Left lobe of liver (tissue), 2 donors: ENCODE measurements at places on chromosomes 4 and X.

DNA sequence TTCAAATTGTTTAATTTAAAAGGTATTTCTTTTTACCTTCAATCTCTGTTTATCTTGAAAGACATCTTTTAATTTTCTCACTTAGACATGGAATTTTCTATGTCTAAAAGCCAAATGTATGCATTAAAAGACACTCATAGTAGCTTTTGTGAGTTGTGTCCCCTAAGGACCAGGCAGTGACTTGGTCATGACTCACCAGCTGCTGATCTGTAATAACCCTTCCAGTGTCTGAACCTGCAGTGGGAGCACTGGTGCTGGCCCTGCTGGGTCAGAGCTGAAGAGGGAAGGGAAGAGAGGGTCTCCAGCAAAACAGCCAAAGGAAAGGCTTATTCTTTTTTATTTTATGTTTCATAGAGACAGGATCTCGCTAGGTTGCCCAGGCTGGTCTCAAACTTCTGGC is 31.1 kb upstream of the SH3D19 start:
- no peak for DNase-seq

DNA sequence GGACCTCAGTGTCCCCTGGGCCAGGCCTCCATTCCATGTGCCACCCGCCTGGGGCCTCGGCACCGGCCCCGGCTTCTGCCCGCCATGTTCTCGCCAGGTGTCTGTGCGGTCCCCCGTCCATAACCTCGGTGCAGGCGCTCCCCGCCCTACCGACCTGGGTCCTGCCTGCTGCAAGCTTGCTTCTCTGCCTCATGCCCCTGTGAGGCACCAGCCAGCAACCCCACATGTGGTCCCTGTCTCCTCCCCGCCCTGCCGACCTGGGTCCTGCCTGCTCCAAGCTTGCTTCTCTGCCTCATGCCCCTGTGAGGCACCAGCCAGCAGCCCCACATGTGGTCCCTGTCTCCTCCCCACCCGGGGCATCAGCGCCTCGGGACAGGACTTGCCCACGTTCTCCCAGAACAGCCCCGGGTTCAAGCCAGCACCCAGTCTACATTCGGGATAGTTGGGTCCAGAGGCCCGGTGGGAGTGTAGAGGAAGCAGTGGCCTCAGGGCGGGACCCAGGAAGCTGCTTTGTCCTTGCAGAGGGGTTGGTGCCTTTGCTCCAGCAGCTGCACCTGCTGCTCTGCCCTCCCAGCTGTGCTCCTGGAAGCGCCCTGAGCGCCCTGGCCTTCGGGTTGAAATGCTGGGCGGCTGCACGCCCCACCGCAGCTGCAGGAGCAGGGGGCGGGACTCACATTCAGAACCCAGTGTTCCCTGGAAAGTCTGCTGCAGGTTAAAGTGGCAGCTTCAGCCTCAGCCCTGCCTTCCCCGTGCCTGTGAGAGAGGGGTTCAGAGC is 20.1 kb upstream of the UVSSA start:
- DNase-seq = no peak

DNA sequence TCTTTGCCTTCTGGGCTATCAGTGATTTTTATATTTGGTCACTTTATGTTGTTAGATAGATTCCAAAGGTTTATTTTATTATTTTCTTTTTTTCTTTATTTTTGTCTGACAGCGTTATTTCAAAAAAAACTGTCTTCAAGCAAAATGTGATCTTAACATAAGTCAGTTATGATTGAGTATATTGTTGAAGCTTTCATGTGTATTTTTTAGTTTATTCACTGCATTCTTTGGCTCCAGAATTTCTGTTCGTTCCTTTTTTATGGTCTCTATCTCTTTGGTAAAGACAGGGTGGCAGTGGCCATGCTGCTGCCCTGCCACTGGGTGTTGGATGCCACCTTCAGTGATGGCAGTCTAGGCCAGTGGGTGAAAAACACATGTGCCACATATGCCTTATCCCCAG is at the start of gene MAGEC3:
Gene MAGEC3, plus strand, starts transcription at position 301 of the 400 bp plus-strand sequence. Its CDS starts 0 bp downstream, at position 301.
- no peak for DNase-seq

DNA sequence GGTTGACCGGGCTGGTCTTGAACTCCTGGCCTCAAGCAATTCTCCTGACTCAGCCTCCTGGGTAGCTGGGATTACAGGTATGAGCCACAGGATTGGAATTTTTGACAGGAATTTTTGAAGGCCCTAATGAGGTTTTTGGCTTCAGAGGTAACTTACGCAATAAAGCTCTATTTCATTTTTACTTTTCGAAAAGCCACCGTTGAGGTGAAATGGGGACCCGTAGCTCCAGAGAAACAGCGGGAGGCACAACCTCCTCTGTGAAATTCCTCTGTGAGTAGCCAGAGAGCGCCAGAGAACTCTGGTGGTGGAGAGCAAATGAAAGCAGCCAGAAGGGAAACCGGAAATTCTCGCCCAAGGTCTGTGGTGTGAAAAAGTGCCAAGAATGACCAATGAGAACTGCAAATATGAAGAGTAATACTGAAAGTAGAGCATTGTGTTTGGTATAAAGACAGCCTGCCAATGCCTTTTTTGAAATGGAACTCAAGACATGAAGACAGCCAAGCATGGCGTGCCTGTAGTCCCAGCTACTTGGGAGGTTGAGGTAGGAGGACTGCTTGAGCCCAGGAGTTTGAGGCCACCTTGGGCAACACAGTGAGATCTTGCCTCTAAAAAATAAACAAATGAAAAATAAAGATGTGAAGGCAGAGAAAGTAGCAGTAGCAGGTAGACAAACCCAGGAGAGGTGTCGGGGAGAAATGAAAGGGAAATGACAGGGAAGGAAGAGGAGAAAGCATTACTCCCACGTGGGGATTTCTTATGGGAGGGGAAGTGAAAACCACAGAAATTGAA is 33.0 kb upstream of the TMEM131L start:
- DNase-seq = peak; percentile 83

- no peak for DNase-seq
These were observed 103.5 kb downstream of the TMA16 start for GRCh38 chr4:163598028-163598427.
